ENCODE measurements at places on chromosomes 6 and 20. TPM values are rescaled to one million over a fixed set of nuclear protein-coding genes. Genes with fewer than 3 reads are reported as not detected.

DNA sequence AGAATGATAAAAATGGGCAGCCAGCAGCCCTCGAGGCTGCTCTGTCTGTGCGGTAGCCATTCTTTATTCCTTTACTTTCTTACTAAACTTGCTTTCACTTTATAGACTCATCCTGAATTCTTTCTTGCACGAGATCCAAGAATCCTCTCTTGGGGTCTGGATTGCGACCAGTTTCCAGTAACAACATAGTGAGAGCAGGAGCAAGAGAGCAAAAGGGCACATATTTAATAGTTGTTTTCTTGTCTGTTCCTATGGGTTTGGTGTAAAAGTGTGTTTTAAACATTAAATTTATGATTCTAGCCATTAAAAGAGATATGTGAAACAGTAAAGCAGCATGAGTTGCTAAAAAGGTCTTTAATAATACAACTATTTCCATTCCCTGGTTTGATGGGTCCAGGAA lies 78.8 kb upstream of the OPRM1 start:
- DNase-seq, result no peak

- DNase-seq, result no peak
Observed at GRCh38 chr6:6331946-6332601, 11.6 kb upstream of the F13A1 start.

- no peak for DNase-seq
Observed at GRCh38 chr20:61846741-61847419, 218.8 kb downstream of the TAF4 start.

FKBP5 gene
- total RNA-seq, result 79.8 TPM

HLA-DPB1 gene
- 43.4 TPM for total RNA-seq

HLA-E gene
- 957 TPM for total RNA-seq

DNA sequence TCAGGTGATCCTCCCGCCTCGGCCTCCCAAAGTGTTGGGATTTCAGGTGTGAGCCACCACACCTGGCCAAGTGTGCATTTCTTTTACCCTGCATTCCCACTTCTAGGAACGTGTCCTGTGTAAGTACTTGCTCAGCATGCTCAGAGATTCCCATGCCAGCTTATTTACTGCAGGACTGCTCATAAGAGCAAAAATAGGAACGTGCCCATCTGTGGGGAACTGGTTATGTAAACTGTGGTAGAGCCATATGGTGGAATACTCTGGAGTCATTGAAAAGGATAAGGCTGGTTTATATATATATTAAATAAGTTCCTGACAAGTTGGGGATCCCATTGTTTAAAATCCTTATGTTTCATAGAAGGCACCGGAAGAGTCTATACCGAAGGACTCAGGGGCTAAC lies 38.2 kb upstream of the FANCE start:
- DNase-seq, result no peak

HLA-DQB1 gene
- 16.5 TPM for total RNA-seq

PHACTR1 gene
- total RNA-seq, result 1.5 TPM

DNA sequence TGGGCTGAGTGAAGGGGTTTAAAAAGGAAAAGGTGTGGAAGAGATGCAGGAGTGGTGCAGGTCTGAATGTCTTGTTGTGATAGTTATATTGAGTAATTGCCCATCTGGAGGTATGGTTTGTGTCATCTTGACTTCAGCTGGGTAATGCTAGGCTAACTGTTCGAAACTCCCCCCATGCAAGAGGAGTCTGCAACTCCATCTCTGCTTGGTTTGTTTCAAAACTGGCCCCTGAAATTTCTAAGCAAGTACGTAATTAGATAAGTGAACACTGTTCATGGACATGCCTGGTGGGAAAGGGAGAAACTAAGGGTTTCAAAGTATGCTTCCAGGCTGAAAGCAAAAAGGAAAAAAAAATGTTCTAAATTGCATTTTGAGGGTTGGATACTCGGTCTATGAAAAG lies 17.1 kb downstream of the TTK start:
- no peak for DNase-seq

DNA sequence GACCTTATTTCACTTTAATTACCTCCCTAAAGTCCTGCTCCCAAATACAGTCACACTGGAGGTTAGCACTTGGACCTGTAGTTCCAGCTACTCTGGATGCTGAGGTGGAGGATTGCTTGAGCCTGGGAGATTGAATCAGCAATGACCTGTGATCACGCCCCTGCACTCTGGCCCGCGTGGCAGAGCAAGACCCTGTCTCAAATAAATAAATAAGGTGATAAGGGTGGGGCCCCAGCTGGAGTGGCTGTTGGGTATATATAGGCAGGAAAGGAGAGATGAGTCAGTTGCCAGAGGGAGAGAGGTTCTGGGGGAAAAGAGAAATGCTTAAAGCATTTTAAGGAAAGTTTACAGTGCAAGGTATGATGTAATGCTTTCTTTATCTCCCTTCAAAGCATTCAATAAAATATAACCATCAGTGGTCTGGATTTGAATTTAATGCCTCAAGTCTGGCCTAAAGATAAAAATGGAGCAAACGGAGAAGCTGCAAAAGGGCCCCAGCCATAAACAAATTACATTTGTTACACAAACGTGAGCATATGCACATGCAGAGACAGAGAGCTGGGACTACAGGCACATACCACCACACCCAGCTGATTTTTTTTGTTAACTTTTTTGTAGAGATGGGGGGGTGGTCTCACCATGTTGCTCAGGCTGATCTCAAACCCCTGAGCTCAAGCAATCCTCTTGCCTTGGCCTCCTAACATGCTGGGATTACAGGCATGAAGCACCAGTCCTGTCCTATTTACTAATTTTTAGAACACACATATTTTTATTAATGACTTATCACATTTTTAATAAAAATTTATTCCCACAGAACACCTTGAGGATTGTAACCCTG lies 6.1 kb upstream of the PM20D2 start:
- no peak for DNase-seq

DNA sequence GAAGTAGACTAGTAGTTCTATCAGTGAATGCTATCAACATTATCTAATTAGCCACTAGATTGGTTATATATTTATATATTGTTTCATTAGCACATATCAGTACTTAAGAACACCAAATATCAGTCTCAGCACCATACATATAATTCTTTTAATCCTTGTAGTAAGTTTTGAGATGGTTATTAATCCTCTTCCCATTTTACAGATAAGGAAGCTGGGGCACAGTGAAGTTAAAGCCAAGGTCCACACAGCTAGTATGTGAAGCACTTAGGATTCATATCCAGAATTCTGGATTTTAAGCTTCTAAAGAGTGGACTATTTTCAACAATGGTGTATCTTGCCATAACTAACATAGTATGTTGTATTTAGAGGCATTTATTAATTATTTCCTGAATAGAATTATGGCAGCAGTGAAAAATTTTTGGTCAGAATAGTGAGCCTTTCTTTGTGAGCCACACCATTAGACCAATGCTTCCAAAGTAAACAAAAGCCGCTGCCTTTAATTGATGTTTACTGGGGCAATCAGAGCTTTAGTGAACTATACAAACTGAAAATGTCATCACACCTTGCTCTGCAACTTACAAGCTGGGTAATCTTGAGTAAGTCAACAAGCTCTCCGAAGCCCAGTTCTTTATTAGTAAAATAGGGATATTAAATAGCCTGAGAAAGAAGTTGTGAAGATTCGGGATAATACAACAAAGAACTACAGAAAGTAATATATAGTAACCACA lies 41.9 kb upstream of the HBS1L start:
- DNase-seq, result no peak

DNA sequence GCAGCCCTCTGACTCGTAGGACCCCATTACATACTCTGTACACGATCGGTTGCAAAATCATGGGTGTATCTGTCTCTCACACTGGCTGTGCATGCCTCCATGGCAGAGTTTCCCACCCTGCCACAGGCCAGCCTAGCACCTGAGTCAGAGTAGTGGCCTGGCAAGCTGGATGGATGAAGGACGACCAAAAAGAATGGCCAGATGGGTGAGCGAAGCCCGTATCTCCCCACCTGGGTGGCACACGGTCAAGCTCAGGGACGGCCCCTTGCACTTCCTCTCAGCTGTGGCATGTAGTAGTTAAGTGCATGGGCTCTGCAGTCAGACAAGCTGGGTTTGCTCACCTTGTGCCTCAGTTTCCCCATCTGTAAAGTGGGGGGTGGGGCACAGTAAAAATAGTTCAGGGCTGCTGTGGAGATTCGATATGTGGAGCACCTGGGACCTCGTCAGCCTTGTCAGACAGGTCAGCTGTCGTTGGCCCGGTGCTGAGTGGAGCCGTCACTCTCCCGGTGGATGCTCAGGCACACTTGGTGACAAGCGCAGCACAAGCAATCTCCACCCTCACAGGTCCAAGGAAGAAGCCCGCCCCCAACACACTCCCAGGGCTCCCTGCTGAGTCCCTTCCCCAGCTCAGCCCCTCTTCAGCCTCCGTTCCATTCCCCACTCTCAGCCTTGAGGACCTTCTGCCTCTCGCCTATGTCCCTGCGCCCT lies 12.6 kb downstream of the CPNE5 start:
- no peak for DNase-seq

DNA sequence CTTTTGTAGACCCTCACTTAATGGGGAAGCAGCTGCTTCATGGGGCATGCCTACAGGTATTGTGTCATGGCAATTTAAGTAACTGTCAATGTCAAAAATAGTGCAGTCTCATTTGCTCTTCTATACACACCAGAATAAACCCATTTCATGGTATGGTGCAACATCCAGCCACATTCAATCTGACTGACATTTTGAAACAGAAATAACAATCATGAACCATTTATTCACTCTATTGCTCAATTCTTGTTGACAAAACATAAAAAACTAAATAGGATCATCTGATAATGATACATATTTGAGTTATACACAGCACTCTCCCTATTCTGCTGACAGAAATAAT lies 122.9 kb downstream of the MAP7 start:
- no peak for DNase-seq

DNA sequence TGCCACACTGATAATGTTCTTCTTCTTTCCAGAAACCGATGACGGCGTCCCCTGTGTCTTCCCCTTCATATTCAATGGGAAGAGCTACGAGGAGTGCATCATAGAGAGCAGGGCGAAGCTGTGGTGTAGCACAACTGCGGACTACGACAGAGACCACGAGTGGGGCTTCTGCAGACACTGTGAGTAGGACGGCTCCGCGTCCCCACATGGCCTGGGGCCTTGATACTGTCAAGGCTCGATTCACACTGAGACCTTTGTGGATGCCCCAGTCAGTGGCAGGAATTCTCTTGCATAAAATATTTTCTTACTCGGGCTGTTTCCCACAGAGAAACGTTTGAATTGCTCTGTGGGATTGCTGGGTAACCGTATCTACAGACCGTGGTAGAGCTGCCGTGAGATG lies 41.5 kb upstream of the SLC22A1 start:
- DNase-seq, result no peak

DNA sequence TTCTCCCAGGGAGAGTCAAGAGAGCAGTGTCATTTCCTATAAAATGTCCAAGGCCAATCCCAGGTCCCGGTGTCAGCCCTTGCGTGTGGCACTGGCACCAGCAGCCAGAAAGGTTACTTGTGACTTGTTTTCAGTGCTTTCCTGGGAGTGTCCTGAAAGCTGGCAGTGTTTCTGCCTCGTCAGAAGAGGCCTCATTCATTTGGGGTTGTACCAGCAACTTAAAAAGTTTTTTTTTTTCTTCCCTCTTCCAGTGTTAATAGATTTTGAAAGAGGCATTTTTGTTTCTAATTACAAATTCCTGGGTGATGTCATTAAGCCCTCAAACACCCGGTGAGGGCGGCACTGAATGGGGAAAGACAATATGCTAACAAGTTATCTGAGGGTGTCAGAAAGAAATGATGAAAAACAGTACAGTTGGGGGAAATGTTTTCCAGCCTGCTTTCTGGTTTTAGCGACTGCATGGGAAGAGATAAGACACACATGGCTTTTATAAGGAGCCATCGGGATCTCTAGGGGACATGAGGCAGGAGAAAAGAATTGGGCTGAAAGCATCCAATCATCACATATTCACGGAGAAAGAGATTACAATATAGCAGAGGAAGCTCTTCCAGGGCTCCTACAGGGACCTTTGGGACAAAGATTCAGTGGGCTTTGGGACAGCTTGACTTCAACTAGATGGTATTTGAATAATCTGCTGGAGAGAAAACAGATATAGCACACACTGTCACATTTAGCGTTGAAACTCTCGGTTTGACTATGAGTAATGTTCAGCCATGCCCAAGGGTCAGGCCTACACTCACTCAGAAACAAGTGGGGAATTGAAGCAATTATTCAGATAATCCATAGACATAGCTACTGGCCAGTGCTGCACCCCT lies 153.0 kb downstream of the BCAS1 start:
- DNase-seq, result no peak

DNA sequence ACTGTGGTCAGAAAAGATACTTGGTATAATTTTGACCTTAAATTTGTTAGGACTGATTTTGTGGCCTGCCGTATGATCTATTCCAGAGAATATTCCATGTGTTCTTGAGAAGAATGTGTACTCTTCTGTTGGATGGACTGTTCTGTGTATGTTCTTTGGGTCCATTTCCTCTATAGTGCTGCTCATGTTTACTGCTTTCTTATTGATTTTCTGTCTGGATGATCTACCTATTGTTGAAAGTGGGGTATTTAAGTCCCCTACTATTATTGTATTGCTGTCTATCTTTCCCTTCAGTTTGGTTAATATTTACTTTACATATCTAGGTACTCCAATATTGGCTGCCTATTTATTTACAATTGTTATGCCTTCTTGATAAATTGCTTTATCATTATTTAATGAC lies 298.4 kb downstream of the BCKDHB start:
- no peak for DNase-seq

- no peak for DNase-seq
Observed at GRCh38 chr6:149933461-149933860, 8.4 kb upstream of the ULBP2 start.

ETV7 gene
- total RNA-seq, result 8.7 TPM

DNA sequence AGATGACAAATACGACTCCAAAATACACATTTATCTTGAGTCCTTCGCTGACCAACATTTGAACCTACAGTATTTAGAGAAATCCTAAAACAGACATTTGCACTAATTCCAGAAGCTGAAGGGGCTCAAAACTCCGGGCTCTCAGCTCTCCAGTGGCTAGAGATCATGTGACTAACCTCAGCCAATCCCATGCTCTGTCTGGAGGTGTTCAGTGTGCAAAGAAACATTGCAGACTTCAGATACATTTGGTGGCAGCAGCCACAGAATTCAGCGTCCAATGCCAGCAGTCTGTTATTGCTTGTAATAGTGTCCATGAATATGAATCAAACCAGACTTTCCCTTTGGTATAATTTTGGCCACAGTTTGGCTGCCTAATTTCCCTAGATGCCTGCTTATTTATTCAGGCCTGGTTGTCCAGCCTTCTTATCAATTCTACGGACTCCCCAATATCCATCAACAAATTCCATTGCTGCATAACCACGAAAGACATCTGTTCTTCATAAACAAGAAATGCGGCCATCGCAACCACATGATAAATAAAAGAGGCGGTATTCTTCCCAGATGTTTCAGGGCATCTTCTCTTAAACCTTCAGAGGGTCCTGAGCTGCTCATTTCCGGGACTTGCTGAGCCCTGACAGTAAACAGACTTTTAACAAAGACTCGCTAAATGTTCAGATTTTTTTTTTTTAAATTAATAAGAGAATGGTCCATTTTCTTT lies 14.5 kb upstream of the CYP24A1 start:
- DNase-seq, result no peak

TENT5A gene
- total RNA-seq, result 3.1 TPM

PPP1R14C gene
- total RNA-seq, result not detected

- no peak for DNase-seq
Observed at GRCh38 chr6:95685822-95686221, 108.5 kb downstream of the MANEA start.

RBPJL gene
- total RNA-seq, result not detected
